ENCODE measurements at places on chromosomes 16 and 17. TPM values are rescaled to one million over a fixed set of nuclear protein-coding genes. Genes with fewer than 3 reads are reported as not detected.

GRCh38 chr16:12489357-12489990, 314.2 kb downstream of the CPPED1 start:
- no peak for DNase-seq

DNA sequence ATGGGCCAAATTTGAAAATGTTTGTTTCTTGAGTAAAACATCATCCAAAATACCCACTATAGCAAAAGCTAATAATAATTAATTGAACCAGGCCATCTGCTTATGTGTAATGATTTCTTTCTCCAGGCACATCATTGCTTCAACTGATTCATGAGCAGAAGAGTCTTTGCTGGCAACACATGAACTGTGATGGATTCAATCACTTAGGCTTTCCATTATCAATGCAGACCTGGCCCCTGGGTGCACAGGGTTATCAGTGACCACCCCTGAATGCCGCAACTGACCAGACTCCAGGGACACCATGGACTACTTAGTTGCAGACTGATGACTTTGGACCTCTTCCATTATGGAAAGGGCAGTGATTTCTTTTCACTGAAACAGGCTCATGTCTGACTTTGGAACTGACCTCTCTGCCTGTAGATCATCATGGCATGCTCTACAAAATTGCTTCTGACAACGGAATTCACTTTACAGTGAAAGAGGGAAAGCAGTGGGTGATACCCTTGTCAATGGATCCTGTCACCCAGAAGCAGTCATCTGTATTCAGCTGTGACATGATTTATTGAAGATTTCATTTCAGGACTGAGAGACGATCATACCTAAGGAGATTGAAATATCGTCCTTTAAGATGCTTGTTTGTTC, 448.8 kb downstream of the SLC39A11 start:
- DNase-seq = no peak

DNA sequence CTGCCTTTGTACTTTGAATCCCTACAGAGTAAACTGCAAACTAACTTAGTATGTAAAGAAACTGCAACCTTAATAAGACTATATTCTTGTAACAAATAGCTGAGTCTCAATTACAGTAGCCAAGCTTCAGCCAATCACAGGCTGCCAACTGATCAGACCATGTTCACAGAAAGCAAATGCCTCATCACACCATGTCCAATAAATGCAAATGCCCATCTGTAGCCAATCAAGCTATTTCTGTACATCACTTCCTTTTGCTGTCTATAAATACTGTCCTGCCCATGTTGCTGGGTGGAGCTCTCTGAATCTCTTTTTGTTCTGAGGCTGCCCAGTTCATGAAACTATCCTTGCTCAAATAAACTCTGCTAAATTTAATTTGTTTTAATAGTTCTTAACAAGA, 531.7 kb upstream of the TOM1L1 start:
- no peak for DNase-seq

- DNase-seq = no peak
Observed at GRCh38 chr17:71202449-71202848, 918.4 kb upstream of the SOX9 start.

- DNase-seq = no peak
Observed at GRCh38 chr17:7462474-7463371, 16.7 kb downstream of the ZBTB4 start.

Gene TCAP
- 1.0 TPM for polyA plus RNA-seq

Gene DVL2
- 42.5 TPM for polyA plus RNA-seq

Gene CACNG3
- polyA plus RNA-seq = not detected

Measured in right lung (tissue), 10 donors.